ENCODE measurements at places on chromosomes 12 and 14. TPM values are rescaled to one million over a fixed set of nuclear protein-coding genes. Genes with fewer than 3 reads are reported as not detected.

Gene DCN
- total RNA-seq: 590 TPM

Gene ZNF268
- 20.5 TPM for total RNA-seq

Gene SYNDIG1L
- 1.1 TPM for total RNA-seq

Gene P2RX7
- 5.3 TPM for total RNA-seq

DNA sequence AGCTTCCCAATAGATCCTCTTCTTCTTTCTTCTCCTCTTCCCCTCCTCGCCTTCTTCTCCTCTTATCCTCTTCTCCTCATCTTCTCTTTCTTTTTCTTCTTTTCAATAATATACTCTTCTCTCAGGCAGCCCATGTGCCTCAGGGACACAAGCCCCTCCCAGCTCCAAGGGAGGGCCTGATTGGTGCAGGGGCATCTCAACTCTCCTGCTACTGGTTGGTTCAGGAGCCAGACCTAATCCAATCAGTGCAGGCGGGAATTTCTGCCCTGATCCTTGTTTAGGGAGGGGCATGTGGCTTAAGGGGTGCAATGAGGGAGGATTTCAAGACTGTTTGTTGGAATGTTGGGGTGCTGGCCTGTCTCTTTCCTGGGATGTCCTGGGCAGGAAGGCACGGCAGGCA, 9.0 kb downstream of the SERPINA12 start:
- no peaks in the 10 kb centered on the region for H3K36me3 ChIP-seq
- no peaks in the 10 kb centered on the region for H3K27me3 ChIP-seq
- peaks cover 1% of the 10 kb centered on the region for H3K4me1 ChIP-seq
- no peak for DNase-seq

- no peak for DNase-seq
- no peaks in the 10 kb centered on the region for H3K4me1 ChIP-seq
- no peak overlapping the region for H3K4me3 ChIP-seq
- peaks cover 23% of the 10 kb centered on the region for H3K27me3 ChIP-seq
Observed at GRCh38 chr12:56084958-56085543, 5.1 kb downstream of the ERBB3 start.

- H3K36me3 ChIP-seq: no peaks in the 10 kb centered on the region
- no peak overlapping the region for H3K27ac ChIP-seq
Observed at GRCh38 chr12:94670898-94671297, 20.5 kb upstream of the TMCC3 start.

- no peak within 1 kb of the TSS for H3K4me3 ChIP-seq
- DNase-seq: no peak
- no peaks in the 10 kb centered on the region for H3K27me3 ChIP-seq
Observed at GRCh38 chr12:52519826-52520662, at the start of gene KRT5. Gene KRT5 (minus strand): TSS chr12:52520394. CDS start chr12:52520296, 98 bp downstream.

GRCh38 chr12:126668538-126668937, 1598.4 kb upstream of the TMEM132C start:
- no peaks in the 10 kb centered on the region for H3K27me3 ChIP-seq
- H3K4me3 ChIP-seq: no peak overlapping the region
- DNase-seq: no peak

DNA sequence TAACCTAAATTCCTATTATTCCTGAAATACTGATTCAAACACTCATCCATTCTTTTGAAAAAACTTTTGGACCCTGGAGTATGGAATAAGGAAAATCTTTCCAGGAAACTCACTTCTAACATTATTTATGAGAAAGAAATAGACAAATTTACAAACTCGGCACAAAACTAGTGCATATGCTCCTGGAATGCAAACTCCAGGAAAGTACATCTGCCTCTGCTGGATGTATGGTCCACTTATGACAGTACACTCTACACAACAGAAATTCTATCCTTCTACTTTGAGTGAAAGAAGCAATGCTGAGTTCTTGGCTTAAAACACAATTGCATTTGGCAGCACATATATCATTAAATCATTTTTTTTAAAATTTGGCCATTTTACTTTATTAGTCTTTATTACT, 700.5 kb upstream of the STXBP6 start:
- H3K4me1 ChIP-seq: no peaks in the 10 kb centered on the region
- DNase-seq: no peak
- H3K4me3 ChIP-seq: no peak overlapping the region

Data from lung (tissue), 17 donors.